Stimulated activated CD4-positive, alpha-beta T cell treated with anti-CD3 and anti-CD28 coated beads, Interleukin-12 subunit alpha, Interleukin-12 subunit beta, amount 100 ng/mL, for 24 hours (primary cell): ENCODE measurements at places on chromosomes 1 and 21.
A peak's percentile ranks its signal among the peaks of the same experiment; 100 is the strongest.

DNA sequence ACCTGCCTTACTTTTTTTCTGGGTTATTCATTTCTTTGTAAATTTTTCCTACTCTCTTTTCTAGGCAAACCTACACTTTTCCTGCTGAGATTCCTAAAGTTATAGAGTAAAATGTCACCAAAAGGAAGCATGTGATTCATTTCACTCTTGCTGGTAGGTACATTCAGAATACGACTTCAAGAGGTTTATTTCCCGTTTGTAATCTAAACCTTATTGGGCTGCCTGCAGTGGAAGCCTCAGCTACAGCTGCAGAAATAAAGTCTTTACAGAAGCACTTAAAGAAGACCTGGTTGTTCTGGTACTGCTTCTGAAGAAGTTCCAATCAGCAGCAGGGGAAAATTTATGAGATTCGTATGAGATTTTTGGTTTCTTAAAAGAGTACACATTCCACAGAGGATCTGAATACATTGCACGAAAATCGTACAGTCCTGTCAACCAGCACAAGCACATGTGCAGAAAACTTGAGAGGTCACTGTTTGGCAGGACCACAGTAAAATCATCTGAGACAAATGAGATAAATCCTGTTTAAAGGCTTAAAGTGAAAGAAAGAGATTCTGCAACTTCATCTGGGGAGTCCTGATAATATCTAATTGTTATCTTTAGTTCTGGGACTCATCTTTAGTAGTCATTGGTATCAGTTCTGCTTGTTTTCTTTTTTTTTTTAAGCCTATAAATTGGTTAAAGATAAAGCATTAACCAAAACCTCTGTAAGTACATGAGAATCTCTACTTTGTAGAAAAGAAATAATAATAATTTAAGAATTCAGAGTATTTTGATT lies 109.9 kb upstream of the ADGRL2 start:
- no peak for DNase-seq

- peak; percentile 43 for DNase-seq
Measured at GRCh38 chr1:159012495-159012894, 2.8 kb downstream of the IFI16 start.

DNA sequence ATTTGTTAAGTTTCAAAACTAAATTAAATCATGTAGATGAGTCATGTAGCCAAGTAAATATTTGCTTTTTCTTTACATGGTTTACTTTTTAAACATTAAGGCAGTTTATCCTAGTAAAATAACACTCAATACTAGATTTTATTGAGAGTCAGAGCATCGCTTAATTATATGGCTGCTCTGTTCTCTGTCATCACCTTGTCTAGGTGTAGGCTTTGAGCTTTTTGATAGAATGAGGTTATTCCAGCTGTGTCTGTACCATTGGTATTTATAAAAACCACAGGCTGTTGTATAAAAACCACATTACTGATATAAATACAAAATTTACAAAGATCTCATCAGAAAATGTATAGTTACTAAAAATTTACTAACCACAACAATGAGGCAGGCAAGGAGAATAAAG lies 42.5 kb upstream of the GPR52 start:
- no peak for DNase-seq

DNA sequence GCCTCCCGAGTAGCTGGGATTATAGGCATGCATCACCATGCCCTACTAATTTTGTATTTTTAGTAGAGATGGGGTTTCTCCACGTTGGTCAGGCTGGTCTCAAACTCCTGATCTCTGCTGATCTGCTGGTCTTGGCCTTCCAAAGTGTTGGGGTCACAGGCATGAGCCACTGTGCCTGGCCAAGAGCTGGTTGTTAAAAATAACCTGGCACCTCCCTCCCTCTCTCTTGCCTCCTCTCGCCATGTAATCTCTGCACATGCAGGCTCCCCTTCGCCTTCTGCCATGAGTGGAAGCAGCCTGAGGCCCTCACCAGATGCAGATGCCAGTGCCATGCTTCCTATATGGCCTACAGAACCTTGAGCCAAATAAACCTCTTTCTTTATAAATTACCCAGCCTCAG lies 74.7 kb upstream of the TLR5 start:
- no peak for DNase-seq

GRCh38 chr21:15241997-15242736 lies 177.4 kb upstream of the NRIP1 start:
- DNase-seq = no peak

DNA sequence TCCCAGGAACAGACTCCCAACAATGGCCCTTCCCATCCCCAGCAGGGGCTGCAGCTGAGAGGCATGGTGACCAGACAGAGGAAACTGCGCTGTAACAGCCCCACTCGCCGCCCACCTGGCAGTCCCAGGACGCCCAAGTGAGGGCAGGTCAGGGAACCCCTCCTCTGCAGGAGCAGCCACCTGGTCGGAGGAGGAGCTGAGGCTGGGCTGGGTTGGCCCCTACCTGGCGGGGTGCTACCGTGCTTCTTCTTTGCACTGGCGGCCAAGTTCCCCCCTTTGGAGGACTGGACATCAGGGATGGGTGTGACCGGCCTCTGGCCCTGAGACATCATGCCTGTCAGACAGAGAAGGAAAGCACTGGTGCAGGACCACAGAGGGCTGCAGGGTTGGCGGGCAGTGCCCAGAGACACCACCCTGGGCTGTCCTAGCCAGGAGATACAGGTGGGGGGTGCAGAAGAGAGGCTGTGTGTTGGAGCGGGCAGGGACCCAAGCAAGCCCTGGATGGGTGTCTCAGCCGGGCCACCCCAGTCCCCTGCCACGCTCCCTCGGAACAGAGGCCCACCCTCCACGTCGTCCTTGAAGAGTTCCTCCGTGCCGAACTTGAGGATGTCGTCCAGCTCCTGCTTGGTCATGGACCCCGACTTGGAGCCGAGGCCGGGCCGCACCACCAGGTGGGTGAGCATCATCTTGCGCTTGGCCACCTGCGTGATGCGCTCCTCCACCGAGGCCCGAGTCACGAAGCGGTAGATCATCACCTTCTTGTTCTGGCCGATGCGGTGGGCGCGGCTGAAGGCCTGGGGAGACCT lies 51.6 kb downstream of the CHD5 start:
- DNase-seq = no peak

- no peak for DNase-seq
Measured at GRCh38 chr1:192869308-192869940, 60.6 kb downstream of the RGS2 start.

DNA sequence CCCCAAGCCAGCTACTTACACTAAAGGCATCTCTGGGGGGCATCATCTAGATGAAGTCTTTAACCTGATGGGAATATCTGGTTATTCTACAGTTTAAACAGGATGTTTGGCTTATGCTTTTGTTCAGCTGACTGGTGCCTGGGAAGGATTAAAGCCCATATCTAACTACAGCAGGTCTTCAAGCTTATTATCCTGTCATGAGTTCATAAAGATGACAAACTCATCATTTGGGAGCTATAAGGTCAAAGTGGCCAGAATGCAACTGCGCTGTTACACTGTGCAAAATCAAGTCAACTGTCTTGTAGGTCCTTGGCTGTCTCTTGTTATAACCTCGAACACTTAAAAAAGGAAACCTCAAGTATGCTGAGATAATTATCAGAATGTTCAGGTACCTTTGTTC lies 18.6 kb upstream of the MOB3C start:
- no peak for DNase-seq

GRCh38 chr21:44874497-44875315 lies 1.2 kb upstream of the PTTG1IP start:
- no peak for DNase-seq

- no peak for DNase-seq
Measured at GRCh38 chr1:8580566-8580965, 236.9 kb downstream of the RERE start.

DNA sequence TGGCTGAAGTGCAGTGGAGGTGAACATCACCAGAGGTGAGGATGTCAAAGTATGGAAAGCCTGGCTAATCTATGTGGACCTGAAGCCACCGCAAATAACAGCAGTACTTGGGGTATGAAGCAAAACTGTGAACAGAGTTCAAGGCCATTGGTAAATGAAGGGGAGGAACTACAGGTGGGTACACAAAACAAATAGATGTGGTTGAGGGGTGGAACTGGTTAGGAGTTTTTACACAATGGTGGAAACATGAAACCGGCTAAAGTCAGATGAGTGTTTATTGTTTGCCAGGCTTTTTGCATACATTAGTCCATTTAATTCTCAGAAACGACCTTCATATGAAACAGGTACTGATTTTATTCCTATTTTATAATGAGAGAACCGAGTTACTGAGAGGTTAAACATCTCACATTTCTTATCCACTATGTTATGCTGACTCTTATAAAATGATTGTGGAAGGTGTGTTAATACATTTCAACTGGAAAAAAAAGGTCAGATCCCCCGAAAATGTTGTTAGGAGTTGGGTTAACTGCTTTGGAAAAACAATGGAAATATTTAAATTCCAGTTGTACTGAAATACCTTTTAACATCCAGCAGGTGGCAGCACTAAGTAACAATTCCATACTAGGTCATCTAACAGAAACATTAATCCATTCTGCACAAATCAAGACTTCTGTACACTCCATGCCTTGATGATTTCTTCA lies 44.3 kb upstream of the GTF2B start:
- no peak for DNase-seq

DNA sequence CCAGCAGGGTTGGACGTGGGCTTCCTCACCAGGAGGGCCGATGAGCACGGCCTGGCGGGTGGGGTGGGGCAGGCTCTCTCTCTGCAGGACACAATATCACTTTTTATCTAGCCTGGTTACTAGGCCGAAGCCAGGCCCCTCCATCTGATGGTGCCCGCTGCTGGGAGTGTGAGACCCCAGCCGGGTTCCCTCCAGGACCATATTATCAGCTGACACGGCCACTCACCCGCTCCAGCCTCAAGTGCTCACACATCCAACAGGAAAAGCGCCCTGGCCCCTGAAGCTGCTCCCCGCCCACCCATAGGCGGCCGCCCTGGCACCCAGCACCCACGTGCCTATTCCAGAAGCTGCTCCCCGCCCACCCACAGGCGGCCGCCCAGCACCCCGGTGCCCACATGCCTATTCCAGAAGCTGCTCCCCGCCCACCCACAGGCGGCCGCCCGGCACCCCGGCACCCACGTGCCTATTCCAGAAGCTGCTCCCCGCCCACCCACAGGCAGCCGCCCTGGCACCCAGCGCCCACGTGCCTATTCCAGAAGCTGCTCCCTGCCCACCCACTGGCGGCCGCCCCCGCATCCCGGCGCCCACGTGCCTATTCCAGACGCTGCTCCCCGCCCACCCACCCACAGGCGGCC lies 5.0 kb downstream of the SLC19A1 start:
- DNase-seq = no peak

GRCh38 chr1:244796719-244797406 lies 38.6 kb upstream of the COX20 start:
- peak; percentile 41 for DNase-seq

GRCh38 chr1:29629401-29629800 lies 393.1 kb downstream of the PTPRU start:
- no peak for DNase-seq

DNA sequence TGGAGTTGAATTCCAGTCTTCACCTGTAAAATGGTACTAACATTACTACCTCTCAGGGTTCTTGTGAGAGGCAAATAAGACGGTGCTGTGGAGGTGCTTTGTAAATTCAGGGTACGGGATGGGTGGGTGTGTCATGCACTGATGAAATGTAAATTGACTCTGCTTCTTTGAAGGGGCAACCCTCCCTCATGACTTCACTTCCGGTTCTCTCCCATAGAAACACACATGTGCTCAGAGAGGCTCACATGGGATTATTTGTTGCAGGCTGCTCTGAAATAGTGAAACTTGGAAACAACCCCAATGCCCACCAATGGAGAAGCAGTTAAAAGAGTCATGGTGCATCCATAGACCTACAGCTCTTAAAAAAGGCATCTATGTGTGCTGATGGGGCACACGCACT lies 44.9 kb upstream of the SCMH1 start:
- no peak for DNase-seq

- no peak for DNase-seq
Measured at GRCh38 chr1:193694741-193695140, 508.3 kb upstream of the B3GALT2 start.

DNA sequence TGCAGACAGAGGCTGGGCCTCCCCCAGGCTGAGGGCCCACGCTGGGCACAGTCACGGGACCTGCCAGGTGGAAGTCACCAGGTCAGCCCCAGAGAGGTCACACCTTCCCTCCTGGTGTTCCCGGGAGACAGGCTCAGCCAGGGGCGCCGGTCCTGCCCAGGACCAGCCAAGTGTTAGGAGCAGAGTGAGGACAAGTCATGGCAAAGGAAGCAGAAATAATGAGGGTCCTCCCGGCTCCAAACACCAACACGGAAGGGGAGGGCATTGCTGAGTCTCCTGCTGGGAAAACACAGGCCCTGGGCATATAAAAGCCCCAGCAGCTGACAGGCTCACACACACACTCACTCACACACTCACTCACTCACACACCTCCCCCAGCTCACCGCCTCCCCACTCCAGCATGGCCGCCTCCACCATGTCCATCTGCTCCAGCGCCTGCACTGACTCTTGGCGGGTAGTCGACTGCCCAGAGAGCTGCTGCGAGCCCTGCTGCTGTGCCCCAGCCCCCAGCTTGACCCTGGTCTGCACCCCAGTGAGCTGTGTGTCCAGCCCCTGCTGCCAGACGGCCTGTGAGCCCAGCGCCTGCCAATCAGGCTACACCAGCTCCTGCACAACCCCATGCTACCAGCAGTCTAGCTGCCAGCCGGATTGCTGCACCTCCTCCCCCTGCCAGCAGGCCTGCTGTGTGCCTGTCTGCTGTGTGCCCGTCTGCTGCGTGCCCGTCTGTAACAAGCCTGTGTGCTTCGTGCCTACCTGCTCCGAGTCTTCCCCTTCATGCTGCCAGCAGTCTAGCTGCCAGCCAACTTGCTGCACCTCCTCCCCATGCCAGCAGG lies at the start of gene KRTAP10-10:
Gene KRTAP10-10, plus strand, starts transcription at position 339 of the 833 bp plus-strand sequence. Its CDS starts 62 bp downstream, at position 401.
- no peak for DNase-seq

DNA sequence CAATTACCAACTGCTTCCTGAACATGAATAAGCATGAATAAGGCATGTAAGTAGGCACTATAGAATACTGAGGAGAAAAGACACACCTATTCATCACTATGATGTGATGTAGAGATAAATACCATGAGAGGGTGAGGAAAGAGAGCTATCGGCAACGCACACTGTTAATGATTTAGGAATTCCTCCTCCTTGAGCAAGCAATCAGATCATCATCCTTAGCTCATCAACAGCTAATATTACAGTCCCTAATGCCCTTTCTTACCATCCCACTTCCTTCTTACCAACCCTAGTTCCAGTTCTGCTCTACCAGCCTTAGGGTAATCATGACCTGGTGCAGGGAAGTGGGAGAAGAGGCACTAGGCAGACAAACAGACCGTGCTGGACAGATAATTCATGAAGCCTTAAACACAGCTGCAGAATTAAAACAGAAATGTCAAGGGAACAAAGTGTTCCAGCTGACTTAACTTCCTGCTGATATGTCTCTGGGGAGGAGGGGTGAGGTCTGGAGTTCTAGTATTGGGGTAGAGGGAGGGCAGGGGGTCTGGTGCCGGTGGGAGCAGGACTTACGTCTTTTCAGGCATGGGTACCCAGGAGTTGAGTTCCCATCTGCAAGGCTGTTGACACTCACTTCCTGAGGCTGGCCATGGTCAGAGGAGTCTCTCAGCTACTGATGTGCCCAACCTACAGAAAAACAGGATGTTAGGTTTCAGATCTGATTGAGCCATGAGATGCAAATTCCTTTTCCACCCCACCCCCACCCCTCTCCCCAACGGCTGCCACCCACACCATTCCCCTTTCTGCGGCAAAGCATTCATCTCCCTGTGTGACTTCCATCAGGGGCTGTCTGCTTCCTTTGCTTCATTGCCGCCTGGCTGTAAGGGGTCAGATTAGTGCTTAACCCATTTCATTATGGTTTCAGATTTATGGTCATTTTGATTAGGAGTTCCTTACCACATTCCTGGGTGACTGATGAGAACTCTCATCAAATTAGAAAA lies 12.6 kb upstream of the RCSD1 start:
- DNase-seq = no peak

- DNase-seq = no peak
Measured at GRCh38 chr1:208042041-208042615, 131.2 kb upstream of the CD34 start.

GRCh38 chr1:233960386-233960785 lies 55.9 kb downstream of the SLC35F3 start:
- no peak for DNase-seq
